ENCODE measurements at places on chromosomes 11 and 22.

GRCh38 chr11:13343931-13344717, 66.5 kb downstream of the BMAL1 start:
- DNase-seq: peak; percentile 68

GRCh38 chr11:127345819-127346459, 345.4 kb upstream of the KIRREL3 start:
- DNase-seq: peak; percentile 39

- DNase-seq: no peak
Observed at GRCh38 chr11:134207538-134208239, 16.1 kb downstream of the NCAPD3 start.

- no peak for DNase-seq
Observed at GRCh38 chr11:87819151-87819550, 356.1 kb downstream of the RAB38 start.

- no peak for DNase-seq
Observed at GRCh38 chr11:122883646-122883979, 1.1 kb downstream of the JHY start.

- DNase-seq: no peak
Observed at GRCh38 chr22:25698978-25699377, 43.0 kb upstream of the MYO18B start.

GRCh38 chr22:27874764-27875163, 44.3 kb downstream of the PITPNB start:
- DNase-seq: no peak

DNA sequence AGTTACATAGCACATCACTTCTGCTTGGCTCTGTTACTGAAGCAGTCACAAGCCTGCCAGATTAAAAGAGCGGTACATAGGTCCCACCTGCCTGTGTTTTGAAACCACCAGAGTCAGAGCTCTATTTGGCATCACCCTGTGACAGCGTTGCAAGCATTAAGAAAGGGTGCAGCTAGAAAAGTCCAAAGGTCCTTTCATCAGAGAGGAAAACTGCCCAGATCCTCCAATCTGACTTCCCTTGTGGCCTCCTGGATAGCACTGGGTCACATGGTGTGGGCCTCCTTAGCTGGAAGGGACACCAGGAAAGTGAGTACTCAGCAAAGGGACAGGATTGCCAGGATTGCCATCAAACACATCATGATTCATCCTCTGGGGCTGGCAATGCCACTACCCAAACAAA, 22.9 kb downstream of the STX3 start:
- no peak for DNase-seq

GRCh38 chr11:66362481-66363147, 8.9 kb downstream of the SLC29A2 start:
- DNase-seq: no peak

DNA sequence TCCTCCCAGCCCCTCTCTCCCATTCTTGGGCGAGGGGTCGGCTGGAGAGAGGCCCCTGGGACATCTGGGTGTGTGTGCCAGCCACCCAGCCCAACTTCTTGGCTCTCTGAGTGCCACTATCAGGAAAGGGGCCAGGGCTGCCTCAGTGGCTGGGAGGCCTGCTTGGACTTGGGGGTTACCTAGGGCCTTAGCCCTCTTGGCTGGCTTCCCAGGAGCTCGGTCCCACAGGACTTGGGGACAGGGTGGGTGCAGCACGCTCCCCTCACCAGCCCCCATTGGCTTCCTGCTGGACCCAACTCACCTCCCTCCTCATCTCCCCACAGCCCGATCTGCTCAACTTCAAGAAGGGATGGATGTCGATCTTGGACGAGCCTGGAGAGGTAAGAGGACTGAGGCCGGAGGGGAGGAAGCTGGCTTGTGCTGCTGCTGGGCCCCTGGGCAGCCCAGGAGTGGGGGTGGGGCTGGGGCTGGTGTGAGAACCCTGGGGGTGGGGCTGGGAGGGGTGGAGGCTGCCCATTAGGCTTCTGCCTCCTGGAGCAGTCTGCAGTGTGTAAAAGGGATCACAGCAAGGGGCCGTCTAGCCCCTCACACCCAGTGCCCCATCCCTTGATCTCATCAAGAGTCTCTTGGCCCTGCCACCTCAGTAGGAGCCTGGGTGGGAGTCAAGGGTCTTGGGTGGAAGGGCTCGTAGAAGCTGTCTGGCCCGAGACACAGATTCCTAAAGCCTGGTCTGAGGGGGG, 54.8 kb downstream of the TRIOBP start:
- DNase-seq: no peak

GRCh38 chr11:62432695-62433094, 13.9 kb downstream of the SCGB1A1 start:
- no peak for DNase-seq

Measured in neuronal stem cell (in vitro differentiated cells).